ENCODE measurements at places on chromosomes 2 and 18. TPM values are rescaled to one million over a fixed set of nuclear protein-coding genes. Genes with fewer than 3 reads are reported as not detected.

DNA sequence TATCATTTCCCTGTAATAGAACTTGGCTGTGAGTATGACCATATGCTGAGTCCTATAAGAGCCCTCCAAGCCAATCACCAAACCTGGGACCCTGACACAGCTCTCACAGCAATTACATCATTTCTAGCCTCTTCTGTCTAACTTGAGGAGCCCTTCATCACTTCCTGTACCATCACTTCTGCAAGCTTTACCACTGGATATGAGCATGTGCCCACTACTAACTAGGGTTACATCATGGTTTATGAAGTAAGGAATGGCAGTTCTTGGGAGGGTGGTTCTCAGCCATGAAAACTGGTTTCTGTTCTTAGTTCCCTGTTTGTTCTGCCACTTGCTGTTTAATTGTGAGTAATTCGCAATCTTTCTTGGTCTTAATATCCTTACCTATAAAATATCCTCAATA is 31.0 kb upstream of the EPB41L3 start:
- no peak overlapping the region for H3K4me3 ChIP-seq
- H3K27ac ChIP-seq, result no peak overlapping the region
- H3K4me1 ChIP-seq, result no peaks in the 10 kb centered on the region
- DNase-seq, result no peak
- H3K36me3 ChIP-seq, result no peaks in the 10 kb centered on the region

- peak; percentile 87 for DNase-seq
- peak overlapping the region; percentile 47 for H3K4me3 ChIP-seq
- peaks cover 4% of the 10 kb centered on the region for H3K36me3 ChIP-seq
- no peaks in the 10 kb centered on the region for H3K27me3 ChIP-seq
- H3K4me1 ChIP-seq, result peaks cover 34% of the 10 kb centered on the region
Observed at GRCh38 chr2:10400978-10401951, 46.9 kb downstream of the ODC1 start.

GRCh38 chr2:3301001-3301400 is 76.6 kb downstream of the EIPR1 start:
- H3K27me3 ChIP-seq, result no peaks in the 10 kb centered on the region
- H3K4me3 ChIP-seq, result no peak overlapping the region
- peaks cover 18% of the 10 kb centered on the region for H3K4me1 ChIP-seq
- no peak for DNase-seq
- H3K36me3 ChIP-seq, result peaks cover 47% of the 10 kb centered on the region

- H3K4me3 ChIP-seq, result no peak overlapping the region
- H3K4me1 ChIP-seq, result no peaks in the 10 kb centered on the region
- H3K36me3 ChIP-seq, result no peaks in the 10 kb centered on the region
- no peak overlapping the region for H3K27ac ChIP-seq
Observed at GRCh38 chr2:60826111-60826510, 55.3 kb upstream of the REL start.

- H3K4me3 ChIP-seq, result no peak overlapping the region
- no peaks in the 10 kb centered on the region for H3K4me1 ChIP-seq
- DNase-seq, result no peak
- H3K36me3 ChIP-seq, result no peaks in the 10 kb centered on the region
- no peak overlapping the region for H3K27ac ChIP-seq
- H3K27me3 ChIP-seq, result 0 out of 3 replicates have a peak, but pooled peaks cover 2% of the 10 kb centered on the region
Observed at GRCh38 chr18:12113999-12114646, 20.5 kb downstream of the ANKRD62 start.

DNA sequence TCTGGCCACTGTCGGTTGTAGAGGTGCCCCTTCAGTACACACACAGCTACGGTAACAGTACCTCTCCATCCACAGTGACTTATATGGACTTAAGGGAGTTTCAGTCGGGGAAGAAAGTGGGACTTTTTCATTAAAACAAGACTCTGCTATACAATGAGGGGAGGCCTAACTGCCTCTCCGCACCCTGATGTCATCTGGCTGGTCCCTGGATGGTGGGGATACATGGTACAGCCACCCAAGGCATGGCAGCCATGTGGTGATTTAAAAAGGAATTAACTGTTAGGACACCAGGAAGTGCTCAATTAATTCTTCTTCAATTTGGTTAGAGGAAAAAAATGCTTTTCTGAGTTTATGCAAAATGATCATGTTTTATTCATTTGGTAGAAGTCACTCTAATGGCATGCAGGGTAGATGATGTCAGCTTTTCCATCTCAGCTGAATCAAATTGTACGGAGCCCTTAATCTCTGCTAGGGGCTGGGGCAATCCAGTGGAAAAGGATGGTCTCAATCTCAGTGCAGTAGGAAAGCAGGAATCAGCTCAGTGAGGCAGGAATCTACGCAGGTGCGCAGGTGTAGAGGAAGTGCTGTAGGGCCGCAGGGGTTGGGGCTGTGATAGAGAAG is 243.9 kb downstream of the PRKCE start:
- H3K27me3 ChIP-seq, result no peaks in the 10 kb centered on the region
- H3K36me3 ChIP-seq, result no peaks in the 10 kb centered on the region
- no peak overlapping the region for H3K27ac ChIP-seq
- no peak overlapping the region for H3K4me3 ChIP-seq
- DNase-seq, result no peak
- peaks cover 6% of the 10 kb centered on the region for H3K4me1 ChIP-seq

GRCh38 chr2:68776124-68776523 is 41.5 kb downstream of the ARHGAP25 start:
- H3K36me3 ChIP-seq, result no peaks in the 10 kb centered on the region
- peaks cover 6% of the 10 kb centered on the region for H3K27me3 ChIP-seq
- H3K4me3 ChIP-seq, result no peak overlapping the region
- no peak overlapping the region for H3K27ac ChIP-seq
- DNase-seq, result no peak

DNA sequence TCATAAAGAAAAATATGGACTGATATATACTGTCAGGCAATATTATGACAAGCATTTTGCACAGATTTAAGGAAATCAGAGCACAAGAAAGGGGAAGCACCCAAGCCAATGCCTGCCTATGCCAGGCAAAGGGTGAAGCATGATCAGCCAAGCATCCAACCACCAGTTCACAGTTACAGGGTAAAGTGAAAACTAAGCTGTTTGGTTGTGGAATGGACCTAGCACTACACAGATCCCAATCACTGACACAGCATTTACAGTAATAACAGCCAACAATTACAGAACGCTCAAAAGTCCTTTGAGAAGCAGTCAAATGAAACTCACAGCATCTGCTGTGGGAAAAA is 90.3 kb downstream of the SP3 start:
- no peaks in the 10 kb centered on the region for H3K4me1 ChIP-seq
- no peak overlapping the region for H3K27ac ChIP-seq
- no peaks in the 10 kb centered on the region for H3K27me3 ChIP-seq
- no peak for DNase-seq
- no peak overlapping the region for H3K4me3 ChIP-seq
- no peaks in the 10 kb centered on the region for H3K36me3 ChIP-seq

TLX2 gene
- total RNA-seq, result not detected

Measured in HepG2 (cell line).